ENCODE measurements at places on chromosomes 11 and 22.
A peak's percentile ranks its signal among the peaks of the same experiment; 100 is the strongest.

DNA sequence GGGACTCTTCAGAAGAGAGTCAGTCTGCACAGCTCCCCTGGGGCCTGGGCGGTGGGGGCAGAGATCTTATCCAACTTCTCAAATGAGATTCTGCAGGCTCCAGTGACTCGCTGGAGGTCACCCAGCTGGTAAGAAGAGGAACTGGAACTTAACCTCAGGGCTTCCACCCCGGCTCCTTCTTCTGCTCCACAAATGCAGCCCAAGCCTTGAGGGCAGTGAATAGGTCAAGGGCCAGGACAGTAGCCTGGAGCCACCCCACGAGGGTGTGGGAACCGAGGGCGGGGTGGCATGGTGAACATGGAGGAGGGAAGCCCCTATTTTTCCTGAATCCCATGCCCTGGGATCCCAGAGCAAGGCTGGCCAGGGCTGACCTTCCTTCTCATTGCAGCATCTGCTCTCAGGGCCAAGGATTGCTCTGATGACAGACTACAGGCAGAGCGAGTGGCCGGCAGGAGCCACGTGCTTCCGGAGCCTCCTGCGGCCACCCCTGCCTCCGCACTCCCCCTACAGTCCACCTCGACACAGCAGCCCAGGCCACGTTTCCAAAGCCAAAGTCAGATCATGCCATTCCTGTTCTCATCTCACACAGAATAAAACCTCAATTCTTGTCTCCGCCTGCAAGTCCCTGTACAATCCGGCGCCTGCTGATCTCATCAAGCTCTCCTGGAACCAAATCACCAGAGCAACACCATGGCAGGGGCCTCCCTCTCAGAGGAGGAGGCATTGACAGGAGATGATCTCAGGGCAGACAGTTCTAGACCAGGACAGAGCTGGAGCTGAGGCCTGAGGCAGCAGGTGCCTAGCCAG, 21.1 kb upstream of the UPK3A start:
- DNase-seq: no peak

GRCh38 chr11:118142081-118142480, 10.5 kb downstream of the SCN4B start:
- no peak for DNase-seq

DNA sequence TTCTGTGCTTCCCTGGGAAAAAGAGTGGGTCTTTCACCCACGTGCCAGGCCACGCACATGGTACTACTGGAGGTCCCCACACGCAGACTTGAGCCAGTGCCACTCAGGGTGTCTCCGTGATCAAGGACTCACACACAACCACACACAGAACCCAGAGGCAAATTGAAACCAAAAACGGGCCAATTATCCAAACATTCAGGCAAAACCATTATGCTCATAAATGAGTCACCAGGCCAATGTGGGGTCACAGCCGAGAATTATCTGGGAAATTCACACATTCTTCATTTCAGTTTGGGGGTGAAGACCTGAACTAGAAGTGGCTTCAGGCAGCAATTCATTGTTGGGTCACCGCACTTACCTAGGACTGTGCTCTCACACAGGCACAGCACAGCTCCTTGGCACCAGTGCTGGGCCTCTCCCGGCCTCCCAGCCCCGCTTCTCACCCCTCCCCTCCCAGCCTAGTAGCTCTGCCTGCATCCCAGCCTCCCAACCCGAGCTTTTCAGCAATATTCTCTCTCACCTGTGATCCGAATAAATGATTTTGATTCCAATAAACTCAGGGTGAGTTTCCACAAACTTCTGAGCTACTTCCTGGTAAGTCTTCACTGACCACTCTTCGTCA, 28.0 kb downstream of the ADA2 start:
- no peak for DNase-seq

DNA sequence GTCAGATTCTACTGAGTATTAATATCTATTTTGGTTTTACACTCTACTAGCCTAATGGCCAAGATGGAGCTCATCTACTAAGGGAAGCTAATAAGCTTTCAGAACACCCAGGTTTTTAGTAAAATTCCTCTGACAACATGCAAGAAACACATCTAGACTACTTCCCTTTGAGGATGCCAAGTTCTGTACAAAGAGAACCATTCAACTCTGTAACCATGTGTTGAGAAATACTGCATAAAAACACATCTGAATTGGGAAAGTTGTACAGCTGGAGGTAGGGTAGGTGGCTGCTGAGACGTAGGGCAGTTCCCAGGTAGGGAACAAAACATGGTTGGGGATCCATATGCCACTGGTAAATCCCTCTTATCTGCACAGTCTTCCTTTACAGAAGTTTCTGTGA, 66.2 kb downstream of the SC5D start:
- DNase-seq: no peak

GRCh38 chr11:125939081-125939521, 6.7 kb upstream of the VSIG10L2 start:
- no peak for DNase-seq

DNA sequence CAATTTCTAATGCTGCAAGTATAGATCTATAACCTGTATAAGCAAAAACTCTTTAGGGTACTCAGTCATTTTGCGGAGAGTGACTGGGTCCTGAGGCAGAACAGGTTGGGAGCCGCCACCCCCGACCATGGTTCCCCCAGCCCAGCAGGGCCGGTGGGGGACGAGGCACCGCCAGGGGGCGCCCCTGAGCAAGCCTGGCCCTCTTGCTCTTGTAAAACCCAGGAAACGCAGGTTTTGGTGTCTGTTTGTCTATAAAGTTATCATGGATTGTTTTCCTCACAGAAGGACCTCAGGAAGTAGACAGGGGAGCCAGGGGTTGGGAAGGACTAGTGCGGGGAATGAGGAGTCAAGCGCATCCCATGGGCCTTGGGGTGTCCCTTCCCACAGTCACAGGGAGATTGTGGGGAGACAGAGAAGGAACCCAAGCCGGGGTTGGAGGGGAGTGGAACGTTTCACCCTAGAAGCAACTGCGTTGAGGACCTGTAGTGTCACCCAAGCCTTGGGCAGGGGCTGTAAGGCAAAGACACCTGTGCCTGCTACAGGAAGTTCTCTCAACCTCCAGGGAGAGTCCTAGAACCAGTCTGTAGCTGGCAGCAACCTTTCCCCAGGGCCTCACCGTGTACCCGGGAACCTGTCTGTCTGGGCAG, 26.4 kb downstream of the KCTD17 start:
- DNase-seq: peak; percentile 76

GRCh38 chr22:44883011-44883421, 126.8 kb downstream of the PHF21B start:
- no peak for DNase-seq

GRCh38 chr11:63534895-63535461, 1.6 kb upstream of the PLAAT4 start:
- peak; percentile 48 for DNase-seq

DNA sequence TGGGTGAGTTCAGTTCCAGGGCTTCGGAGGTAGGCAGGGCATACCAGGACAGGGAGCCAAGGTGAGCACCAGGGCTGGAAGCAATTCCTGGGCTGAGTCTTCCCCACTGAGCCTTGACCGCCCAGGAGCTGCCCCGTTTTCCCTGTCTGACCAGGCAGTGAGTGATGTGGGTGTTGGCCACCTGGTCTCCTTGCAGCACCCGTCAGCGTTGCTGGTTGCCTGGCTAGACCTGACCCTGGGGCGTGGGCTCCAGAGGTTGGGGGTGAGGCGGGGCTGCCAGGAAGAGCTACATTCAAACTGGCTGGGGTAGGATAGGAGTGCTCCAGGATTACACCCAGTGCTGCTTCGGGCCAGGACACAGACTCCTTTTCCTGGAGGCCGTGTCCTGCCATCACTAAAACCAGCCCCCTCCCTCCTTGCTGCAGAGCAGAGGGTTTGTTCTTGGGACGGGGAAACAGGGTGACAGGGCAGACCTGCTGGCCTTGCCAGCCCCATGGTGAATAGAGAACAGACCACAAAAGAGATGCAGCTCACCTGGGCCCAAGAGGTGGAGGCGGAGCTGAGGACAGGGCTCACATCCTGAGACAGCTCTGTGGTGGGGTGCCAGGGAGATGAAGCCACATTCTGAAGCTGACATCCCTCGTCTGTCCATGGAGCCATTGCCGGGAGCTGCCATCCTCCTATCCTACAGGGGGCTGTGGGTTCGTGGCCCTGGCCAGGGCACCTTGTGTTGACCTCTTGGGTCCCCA, 14.2 kb downstream of the INCENP start:
- no peak for DNase-seq

- DNase-seq: no peak
Observed at GRCh38 chr11:103257360-103257759, 148.1 kb downstream of the DYNC2H1 start.

GRCh38 chr11:132278801-132279574, 908.6 kb downstream of the NTM start:
- DNase-seq: peak; percentile 4

DNA sequence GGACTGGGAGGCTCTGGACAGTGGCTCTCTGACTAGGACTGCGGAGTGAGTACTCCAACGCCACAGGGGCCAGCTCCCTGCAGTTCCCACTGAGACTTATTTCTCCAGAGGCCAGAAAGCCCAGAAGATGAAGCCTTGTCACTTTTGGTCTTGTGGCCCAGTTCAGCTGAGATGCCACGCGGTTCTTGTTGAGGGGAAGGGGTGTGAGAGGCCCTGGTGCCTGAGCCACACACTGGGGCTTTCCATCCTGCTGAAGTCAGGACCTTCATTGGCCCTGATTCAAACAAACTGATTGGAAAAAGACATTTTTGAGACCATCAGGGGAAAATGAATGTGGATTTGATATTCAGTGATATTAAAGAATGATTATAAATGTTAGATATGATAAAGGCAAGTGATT, 73.6 kb downstream of the UBASH3B start:
- no peak for DNase-seq

GRCh38 chr11:64969209-64969608, 2.7 kb downstream of the MAJIN start:
- DNase-seq: no peak

- DNase-seq: no peak
Observed at GRCh38 chr11:124657904-124658303, 15.6 kb downstream of the SIAE start.

GRCh38 chr11:64526795-64527194, 64.2 kb upstream of the SLC22A12 start:
- DNase-seq: no peak

- no peak for DNase-seq
Observed at GRCh38 chr22:39209756-39210155, 35.0 kb downstream of the PDGFB start.

- no peak for DNase-seq
Observed at GRCh38 chr22:17957693-17958092, 66.7 kb downstream of the MICAL3 start.

DNA sequence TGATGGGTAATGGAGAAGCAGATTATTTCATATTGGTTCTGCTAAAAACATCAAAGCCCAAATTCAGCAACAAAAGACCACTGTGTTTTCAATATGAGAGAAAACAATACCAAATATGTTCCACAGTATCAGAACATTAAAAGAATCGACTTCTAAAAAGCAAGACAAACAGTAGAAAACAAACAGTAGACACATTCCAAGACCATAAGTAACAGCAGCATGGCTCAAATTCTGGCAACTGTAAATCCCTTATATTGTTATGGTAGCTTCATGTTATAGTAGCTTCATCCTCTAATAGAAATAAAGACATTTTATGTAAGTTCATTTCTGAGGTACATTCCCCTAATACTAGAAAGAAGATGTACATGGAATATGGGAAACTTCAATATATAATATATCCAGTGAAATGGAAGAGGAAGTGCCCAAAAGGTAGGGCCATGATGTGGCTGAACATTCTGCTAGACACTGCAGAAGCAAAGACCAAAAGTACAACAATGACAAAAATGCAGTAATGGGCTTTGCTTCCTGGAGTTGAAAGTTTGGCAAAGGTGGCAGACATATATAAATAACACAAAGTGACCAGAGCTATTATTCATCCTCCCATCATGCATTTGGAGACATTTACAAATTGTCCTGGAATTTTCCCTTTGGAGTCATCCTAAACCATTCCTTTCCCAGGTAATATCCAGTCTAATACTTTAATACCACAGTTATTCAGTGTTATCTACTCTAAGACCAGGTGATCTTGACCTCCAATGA, 299.9 kb downstream of the DCDC1 start:
- no peak for DNase-seq

DNA sequence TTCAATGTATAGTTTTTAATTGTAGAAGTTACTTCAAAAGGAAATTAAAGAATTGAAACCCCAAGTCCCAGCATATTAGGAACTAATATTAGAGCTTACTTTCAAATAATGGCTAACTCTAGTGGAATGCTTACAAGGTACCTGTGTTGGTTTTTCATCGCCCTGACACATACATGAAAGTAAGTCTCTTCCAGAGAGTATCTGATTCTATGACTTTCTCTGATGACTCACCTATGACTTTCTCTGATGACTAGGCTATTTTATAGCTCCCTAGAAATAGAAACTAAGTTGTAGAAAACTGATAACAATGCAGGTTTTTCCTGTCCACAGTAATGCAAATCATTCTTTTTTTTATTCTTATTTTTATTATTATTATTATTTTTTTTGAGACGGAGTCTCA, 33.6 kb upstream of the MMP7 start:
- DNase-seq: no peak

- no peak for DNase-seq
Observed at GRCh38 chr11:6401464-6401863, 11.2 kb downstream of the SMPD1 start.

- no peak for DNase-seq
Observed at GRCh38 chr11:19952116-19952605, 208.1 kb downstream of the DBX1 start.

DNA sequence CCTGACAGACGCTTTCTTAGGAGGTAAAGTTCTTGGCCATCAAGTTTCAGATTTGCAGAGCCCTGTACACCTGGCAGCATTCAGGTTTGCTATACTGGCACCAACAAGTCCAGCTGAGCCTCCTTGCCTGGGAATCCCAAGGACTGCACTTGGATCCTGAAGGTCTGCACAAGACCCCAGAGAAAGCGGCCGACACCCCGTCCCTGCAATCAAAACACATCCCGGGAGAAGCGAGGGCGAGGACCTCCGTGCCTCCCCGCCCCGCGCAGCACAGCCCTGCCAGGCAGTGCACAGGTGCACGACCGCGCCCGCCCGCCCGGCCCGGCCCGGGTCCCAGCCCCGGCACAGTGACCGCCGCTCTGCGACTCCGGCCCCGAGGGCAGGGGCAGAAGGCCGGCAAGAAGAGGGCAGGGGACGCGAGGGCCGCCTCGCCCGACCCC, 559 bp downstream of the MRTFA start:
- no peak for DNase-seq

Measured in CD4-positive, alpha-beta T cell treated with Interleukin-1 beta for 1 hour (primary cell).